Left forelimb (tissue), 1 donor: ENCODE measurements at places on chromosomes 6 and 20.

- DNase-seq: no peak
Measured at GRCh38 chr6:44000164-44000842, 126.9 kb downstream of the MRPL14 start.

DNA sequence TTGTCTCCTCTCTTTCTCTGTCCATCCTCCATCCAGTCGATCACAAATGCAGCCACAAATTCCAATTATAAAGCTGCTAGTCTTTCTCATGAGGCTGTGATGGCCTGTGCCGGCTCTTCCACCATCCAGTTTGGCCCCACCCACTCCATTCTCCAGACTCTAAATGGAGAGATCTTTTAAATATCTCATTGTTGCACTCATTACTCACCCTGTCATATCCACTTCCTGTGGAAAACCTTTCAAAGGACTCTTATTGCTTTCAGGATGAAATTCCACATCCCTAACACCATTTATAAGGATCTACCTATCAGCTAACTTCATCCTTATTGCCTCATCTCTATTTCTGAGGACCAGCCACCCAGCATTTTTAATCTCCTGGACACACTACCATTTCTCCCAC, 70.6 kb downstream of the NRN1 start:
- DNase-seq: no peak

GRCh38 chr6:35736253-35736894, 458 bp upstream of the ARMC12 start:
- DNase-seq: no peak

DNA sequence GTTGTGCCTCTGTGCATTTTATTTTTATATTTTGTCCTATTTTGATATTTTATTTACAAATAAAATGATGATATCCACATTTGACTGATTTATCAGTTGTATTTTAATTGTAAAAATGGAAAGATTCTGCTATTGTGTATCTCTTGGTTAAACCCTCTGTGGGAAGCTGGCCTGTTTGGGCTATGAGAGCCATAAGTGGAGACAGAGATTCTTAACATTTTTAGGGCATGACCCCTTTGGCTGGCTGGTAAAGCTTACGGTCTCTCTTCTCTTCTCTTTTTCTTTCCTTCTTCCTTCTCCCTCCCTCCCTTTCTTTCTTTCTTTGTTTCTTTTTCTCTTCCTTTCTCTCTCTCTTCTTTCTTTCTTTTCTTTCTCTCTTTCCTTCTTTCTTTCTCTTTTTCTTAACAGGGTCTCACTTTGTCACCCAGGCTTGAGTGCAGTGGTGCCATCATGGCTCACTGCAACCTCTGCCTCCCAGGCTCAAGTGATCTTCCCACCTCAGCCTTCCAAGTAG, 172.3 kb upstream of the CDYL start:
- DNase-seq: no peak

DNA sequence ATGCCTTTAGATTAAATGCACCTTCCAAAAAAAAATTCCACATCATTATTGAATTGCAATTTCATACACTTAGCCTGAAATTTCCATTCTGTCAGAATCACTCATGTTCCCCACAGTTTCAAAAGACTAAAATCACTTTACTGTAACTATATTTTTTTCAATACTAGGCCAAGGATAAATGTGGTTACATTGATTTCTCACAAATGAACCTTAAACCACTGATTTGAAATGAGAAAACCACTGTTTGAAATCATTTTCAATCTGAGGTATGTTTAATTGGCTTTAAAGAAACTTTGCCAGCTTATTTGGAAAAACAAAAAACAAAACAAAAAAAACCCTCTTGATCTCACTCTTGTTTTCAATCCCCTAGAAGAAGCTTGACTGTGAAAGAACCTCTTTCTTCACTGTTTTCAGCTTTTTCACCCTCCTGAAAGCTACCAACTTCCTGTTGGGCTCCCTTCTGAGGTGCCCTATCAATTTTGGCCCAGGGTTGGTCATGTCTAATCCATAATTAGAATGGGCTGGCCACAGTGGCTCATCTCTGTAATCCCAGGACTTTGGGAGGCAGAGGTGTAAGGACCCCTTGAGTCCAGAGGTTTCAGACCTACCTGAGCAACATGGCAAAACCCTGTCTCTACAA, 242.5 kb downstream of the ADGRG6 start:
- no peak for DNase-seq
